ENCODE measurements at places on chromosomes 12 and 14. TPM values are rescaled to one million over a fixed set of nuclear protein-coding genes. Genes with fewer than 3 reads are reported as not detected.

Gene ANKRD33
- not detected for total RNA-seq

Gene ACOT6
- total RNA-seq = not detected

Gene SLC5A8
- not detected for total RNA-seq

DNA sequence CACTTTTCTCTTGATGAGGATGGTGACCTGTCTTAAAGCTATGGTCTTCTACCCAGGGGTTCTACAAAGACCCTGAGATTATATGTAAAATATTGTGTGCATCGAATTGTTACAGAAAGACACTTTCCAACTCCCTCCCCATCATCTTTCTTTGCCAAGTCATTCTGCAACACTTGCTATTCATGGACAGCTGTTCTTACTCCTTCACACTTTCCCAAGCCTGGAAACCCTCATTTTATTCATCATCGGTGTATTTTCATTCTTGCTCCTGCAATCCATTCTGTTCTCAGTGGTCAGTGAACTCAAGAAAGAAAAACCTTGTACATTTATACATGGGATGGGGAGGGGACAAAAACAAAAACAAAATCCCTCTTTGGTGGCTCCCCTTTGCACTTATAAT, 90.5 kb upstream of the STXBP6 start:
- no peak for DNase-seq

DNA sequence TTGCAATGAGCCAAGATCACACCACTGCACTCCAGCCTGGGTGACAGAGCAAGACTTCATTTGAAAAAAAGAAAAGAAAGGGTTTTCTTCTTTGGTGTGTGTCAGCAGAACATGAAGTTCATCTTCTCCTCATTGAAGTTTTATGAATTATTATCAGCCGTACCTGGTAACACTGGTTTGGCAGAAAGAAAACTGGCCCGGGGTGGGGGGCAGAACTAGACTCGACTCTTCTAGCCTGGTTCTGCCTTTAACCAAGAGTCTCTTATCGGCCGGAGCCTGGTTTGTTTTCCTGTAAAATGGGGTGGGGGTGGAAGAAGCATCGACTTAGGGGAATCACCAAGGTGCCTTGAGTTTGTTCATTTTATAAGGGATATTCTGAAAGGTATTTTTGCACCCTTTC, 64.1 kb downstream of the TECPR2 start:
- DNase-seq = no peak

GRCh38 chr12:26557326-26557725, 275.7 kb downstream of the ITPR2 start:
- no peak for DNase-seq

- DNase-seq = no peak
Measured at GRCh38 chr12:110728628-110729027, 14.1 kb downstream of the PPP1CC start.
